ENCODE measurements at places on chromosomes 2 and 18. TPM values are rescaled to one million over a fixed set of nuclear protein-coding genes. Genes with fewer than 3 reads are reported as not detected.
A peak's percentile ranks its signal among the peaks of the same experiment; 100 is the strongest.

SKOR2 gene
- not detected for total RNA-seq

KIF3C gene
- total RNA-seq = 55.7 TPM

MAPRE3 gene
- 11.6 TPM for total RNA-seq

CD207 gene
- not detected for total RNA-seq

GRCh38 chr2:3745920-3746319, 42.5 kb downstream of the DCDC2C start:
- H3K36me3 ChIP-seq = no peaks in the 10 kb centered on the region
- no peak overlapping the region for H3K27ac ChIP-seq
- no peak overlapping the region for H3K4me3 ChIP-seq
- H3K4me1 ChIP-seq = no peaks in the 10 kb centered on the region
- no peak for DNase-seq

GRCh38 chr2:212665948-212666347, 127.3 kb upstream of the ERBB4 start:
- H3K27ac ChIP-seq = no peak overlapping the region
- no peak overlapping the region for H3K4me3 ChIP-seq
- H3K27me3 ChIP-seq = no peaks in the 10 kb centered on the region
- H3K36me3 ChIP-seq = no peaks in the 10 kb centered on the region
- H3K4me1 ChIP-seq = no peaks in the 10 kb centered on the region
- no peak for DNase-seq

DNA sequence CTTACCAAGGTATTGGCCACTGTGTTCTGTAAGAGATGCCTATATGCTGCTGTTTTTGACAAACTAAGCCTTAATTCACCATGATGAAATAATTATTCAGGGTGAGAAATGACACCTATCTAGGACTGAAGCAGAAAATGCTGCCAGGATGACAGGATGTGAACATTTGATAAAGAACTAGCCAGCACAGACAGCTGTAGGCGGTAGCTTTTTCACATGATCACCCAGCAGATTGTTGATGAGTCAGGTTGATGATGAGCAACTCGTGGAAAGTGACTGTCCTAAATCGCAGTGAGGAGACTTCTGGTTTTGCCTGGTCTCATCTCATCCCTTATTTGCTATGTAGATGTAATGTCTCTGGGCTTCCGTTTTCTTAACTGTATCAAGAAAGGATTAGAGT, 144.1 kb downstream of the PRPF40A start:
- no peak overlapping the region for H3K27ac ChIP-seq
- peak; percentile 62 for DNase-seq

DNA sequence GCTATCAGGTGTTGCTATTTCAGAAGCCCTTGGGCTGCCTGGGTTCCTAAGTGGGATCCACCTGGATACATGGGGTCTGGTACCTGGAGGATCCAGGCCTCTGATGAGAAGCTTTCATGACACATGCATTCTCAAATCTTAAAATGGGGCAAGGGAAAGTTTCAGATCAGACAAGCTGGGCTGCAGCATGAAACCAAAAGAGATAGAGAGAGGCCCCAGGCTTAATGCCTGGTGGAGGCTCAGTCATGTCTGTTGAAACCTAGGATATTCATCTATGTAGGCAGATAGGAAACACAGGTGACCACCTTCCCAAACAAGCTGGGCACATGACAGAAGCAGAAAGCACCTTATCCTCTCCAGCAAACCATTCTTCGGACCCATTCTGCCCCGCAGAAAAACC, 18.8 kb upstream of the PLB1 start:
- DNase-seq = no peak
- H3K36me3 ChIP-seq = no peaks in the 10 kb centered on the region
- H3K27ac ChIP-seq = no peak overlapping the region
- H3K4me3 ChIP-seq = no peak overlapping the region
- no peaks in the 10 kb centered on the region for H3K4me1 ChIP-seq
- no peaks in the 10 kb centered on the region for H3K27me3 ChIP-seq

DNA sequence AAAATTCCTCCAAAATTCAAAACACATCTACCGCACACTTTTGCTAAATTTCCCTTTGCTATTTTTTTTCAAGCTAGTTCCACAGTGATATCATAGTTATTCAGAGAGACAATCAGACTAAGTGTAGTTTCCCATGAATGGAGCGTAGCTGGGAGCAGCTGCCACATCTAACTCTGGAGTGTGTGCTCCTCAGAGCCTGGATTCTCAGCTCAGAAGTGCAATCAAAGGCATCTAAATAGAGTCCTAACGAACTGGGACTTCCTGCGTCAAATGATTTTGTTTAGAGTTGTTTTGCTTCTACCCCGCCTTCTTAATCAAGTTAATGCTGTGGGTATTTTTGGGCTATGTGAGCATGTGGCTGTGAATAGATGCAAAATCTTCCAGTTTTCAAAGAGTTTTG, 160.3 kb downstream of the TMEM18 start:
- H3K36me3 ChIP-seq = no peaks in the 10 kb centered on the region
- no peak overlapping the region for H3K27ac ChIP-seq
- no peak overlapping the region for H3K4me3 ChIP-seq
- no peaks in the 10 kb centered on the region for H3K27me3 ChIP-seq

Data from Panc1 (cell line).